NCI-H146 (cell line): ENCODE measurements at places on chromosomes 13 and 19.

- DNase-seq = no peak
Measured at GRCh38 chr19:41480336-41480735, 37.4 kb downstream of the ERICH4 start.

GRCh38 chr19:16467581-16467980 is 4.2 kb downstream of the EPS15L1 start:
- DNase-seq = no peak

DNA sequence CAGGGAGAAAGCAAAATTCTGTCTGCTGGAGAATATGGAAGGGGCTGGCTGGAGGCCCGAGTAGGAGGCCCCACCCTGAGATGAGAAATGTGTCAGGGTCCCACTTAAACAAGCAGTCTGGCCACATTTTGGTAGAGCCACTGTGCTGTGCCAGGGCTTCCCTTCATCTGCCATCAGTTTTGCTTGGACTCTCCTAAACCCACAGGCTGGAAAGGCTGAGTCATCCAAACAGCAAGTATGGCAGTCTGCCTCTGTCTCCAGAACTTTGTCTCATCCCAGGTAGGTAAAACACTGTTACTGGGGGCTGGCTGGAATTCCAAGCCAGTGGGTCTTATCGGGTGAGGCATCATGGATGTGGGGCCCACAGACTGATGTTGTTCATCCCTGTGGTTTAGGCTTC is 1390.6 kb downstream of the UQCRFS1 start:
- no peak for DNase-seq

- DNase-seq = peak; percentile 51
Measured at GRCh38 chr19:2648528-2648937, 54.0 kb downstream of the GNG7 start.

GRCh38 chr13:80342471-80343371 is 1.8 kb upstream of the SPRY2 start:
- peak; percentile 64 for DNase-seq
